Purkinje cell (primary cell): ENCODE measurements at places on chromosomes 6 and 20. TPM values are rescaled to one million over a fixed set of nuclear protein-coding genes. Genes with fewer than 3 reads are reported as not detected.

The LAMA2 gene
- 1.2 and 2.1 TPM in 2 replicates for polyA plus RNA-seq

The CDC5L gene
- 15.6 and 16.9 TPM in 2 replicates for polyA plus RNA-seq

The RAMACL gene
- 27.2 and 29.6 TPM in 2 replicates for polyA plus RNA-seq

The C6orf58 gene
- 1.5 TPM in 1 of 2 replicates, not detected in the other for polyA plus RNA-seq

The SHLD1 gene
- 10.0 and 12.8 TPM in 2 replicates for polyA plus RNA-seq

The VGLL2 gene
- polyA plus RNA-seq, result not detected in 2 replicates

The ZC2HC1B gene
- polyA plus RNA-seq, result not detected in 2 replicates

The SCAND1 gene
- 1.2 and 1.7 TPM in 2 replicates for polyA plus RNA-seq

The DSTN gene
- polyA plus RNA-seq, result 787 and 840 TPM in 2 replicates

The PPIL4 gene
- 36.9 and 55.7 TPM in 2 replicates for polyA plus RNA-seq

The ATAT1 gene
- 18.2 and 19.7 TPM in 2 replicates for polyA plus RNA-seq

The DCDC2 gene
- polyA plus RNA-seq, result 0.40 and 0.43 TPM in 2 replicates

The BMP2 gene
- polyA plus RNA-seq, result 0.78 and 0.79 TPM in 2 replicates

The FHL5 gene
- polyA plus RNA-seq, result 2.1 and 3.8 TPM in 2 replicates

The HLA-DRA gene
- 1.1 TPM in 1 of 2 replicates, not detected in the other for polyA plus RNA-seq

The MOCS1 gene
- 2.8 and 5.3 TPM in 2 replicates for polyA plus RNA-seq

The PI16 gene
- polyA plus RNA-seq, result not detected in 2 replicates

The RBPJL gene
- not detected in 2 replicates for polyA plus RNA-seq

The TTLL9 gene
- polyA plus RNA-seq, result 0.14 TPM in 1 of 2 replicates, not detected in the other
